ENCODE measurements at places on chromosomes 2 and 18. TPM values are rescaled to one million over a fixed set of nuclear protein-coding genes. Genes with fewer than 3 reads are reported as not detected.

GRCh38 chr18:5488844-5489243 lies 55.0 kb downstream of the EPB41L3 start:
- H3K4me1 ChIP-seq: no peaks in the 10 kb centered on the region
- no peak for DNase-seq
- no peaks in the 10 kb centered on the region for H3K36me3 ChIP-seq
- no peak overlapping the region for H3K4me3 ChIP-seq
- no peak overlapping the region for H3K27ac ChIP-seq
- no peaks in the 10 kb centered on the region for H3K27me3 ChIP-seq

DNA sequence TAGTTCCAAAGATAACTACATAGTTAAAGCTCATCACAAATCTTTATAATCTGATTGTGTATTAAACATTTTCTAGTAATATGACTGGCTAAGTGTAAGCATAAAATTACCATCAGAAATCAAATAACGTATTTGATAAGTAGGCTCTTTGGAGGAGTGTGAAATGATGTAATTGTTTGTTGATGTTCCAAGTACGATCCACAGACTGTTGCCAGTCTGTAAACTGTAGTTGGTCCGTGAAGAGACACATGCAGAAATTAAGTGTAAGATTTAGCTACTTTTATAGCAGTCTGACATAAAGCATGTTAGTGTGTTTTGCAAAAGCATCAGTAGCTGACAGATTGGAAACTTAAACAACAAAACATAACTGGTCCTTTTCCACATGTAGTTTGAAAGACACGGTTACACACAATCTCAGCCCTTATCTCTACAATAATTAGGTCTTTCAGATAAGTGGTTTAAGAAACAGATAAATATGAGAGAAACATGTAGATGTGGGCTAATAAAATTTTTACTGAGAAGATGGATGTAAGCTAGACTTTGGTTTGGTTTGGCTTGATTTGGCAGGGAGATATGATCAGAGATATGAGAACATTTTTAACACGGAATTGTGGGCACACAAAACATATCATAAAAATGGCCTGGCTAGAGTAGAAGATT lies 115.0 kb upstream of the EPB41L5 start:
- peaks cover 30% of the 10 kb centered on the region for H3K36me3 ChIP-seq
- no peaks in the 10 kb centered on the region for H3K4me1 ChIP-seq

GRCh38 chr2:86081724-86082123 lies 24.0 kb downstream of the POLR1A start:
- H3K4me3 ChIP-seq: no peak overlapping the region
- peaks cover 58% of the 10 kb centered on the region for H3K36me3 ChIP-seq
- H3K4me1 ChIP-seq: peaks cover 38% of the 10 kb centered on the region

GRCh38 chr2:232924433-232924832 lies 54.4 kb downstream of the SNORC start:
- H3K36me3 ChIP-seq: no peaks in the 10 kb centered on the region
- DNase-seq: no peak
- H3K27me3 ChIP-seq: peaks cover 40% of the 10 kb centered on the region
- H3K4me1 ChIP-seq: no peaks in the 10 kb centered on the region
- no peak overlapping the region for H3K4me3 ChIP-seq
- H3K27ac ChIP-seq: no peak overlapping the region

- no peak overlapping the region for H3K4me3 ChIP-seq
- H3K36me3 ChIP-seq: peaks cover 2% of the 10 kb centered on the region
- H3K27ac ChIP-seq: no peak overlapping the region
- peaks cover 7% of the 10 kb centered on the region for H3K27me3 ChIP-seq
These were observed 105.9 kb upstream of the TGFA start for GRCh38 chr2:70659551-70659950.

- no peak for DNase-seq
- no peak overlapping the region for H3K4me3 ChIP-seq
- peaks cover 55% of the 10 kb centered on the region for H3K36me3 ChIP-seq
- no peaks in the 10 kb centered on the region for H3K27me3 ChIP-seq
- H3K4me1 ChIP-seq: peaks cover 23% of the 10 kb centered on the region
- H3K27ac ChIP-seq: peak overlapping the region; percentile 11
These were observed 11.1 kb upstream of the KCMF1 start for GRCh38 chr2:84959566-84960506.

DNA sequence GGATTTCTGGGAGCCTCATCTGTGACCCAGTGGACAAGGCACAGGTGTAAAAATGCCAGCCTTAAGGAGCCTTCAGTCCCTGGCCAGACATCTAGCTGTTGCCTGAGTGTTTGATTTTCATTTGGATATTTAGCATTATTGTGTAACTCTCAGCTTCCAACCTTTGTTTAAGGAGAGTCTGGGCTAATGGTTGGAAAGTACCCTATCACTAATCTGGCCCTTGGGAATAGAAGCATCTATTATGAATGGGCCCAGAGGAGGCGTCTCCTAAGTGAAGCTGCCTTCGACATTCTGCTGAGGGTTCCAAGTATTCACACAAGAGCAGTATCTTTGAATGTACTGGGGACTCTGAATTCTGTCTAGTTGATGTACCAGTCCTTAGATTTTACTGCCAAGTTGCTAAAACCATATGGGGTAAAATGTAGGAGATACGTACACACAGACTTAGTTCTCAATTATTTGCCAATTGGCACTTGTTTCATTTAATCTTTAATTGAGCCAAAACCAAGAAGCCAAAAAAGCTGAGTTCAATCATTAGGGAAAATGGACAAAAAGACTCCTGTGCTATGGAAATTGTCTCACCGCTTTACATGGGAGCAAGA lies 7.2 kb upstream of the ANKRD29 start:
- H3K36me3 ChIP-seq: no peaks in the 10 kb centered on the region
- H3K4me1 ChIP-seq: peaks cover 4% of the 10 kb centered on the region
- no peak overlapping the region for H3K27ac ChIP-seq
- H3K27me3 ChIP-seq: peaks cover 36% of the 10 kb centered on the region

DNA sequence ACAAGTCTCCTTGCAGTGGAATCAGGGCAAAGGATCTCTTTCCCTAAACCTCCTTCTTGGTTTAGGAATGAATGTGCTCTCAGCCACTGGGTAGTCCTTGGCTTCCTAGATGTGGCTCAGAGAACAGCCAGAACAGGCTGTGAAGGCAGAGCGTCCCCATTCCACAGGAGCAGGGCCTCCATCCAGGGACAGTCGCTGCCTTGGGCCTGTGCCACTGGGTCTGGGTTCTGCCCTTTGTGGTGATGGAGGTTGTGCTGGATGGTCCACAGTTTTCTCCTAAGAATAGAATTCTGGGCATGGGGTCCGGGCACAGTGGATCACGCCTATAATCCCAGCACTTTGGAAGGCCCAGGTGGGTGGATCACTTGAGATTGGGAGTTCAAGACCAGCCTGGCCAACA lies 516.5 kb upstream of the RAB6C start:
- H3K4me1 ChIP-seq: no peaks in the 10 kb centered on the region
- peak; percentile 41 for DNase-seq
- H3K27ac ChIP-seq: no peak overlapping the region
- H3K36me3 ChIP-seq: no peaks in the 10 kb centered on the region
- H3K27me3 ChIP-seq: no peaks in the 10 kb centered on the region
- no peak overlapping the region for H3K4me3 ChIP-seq

DNA sequence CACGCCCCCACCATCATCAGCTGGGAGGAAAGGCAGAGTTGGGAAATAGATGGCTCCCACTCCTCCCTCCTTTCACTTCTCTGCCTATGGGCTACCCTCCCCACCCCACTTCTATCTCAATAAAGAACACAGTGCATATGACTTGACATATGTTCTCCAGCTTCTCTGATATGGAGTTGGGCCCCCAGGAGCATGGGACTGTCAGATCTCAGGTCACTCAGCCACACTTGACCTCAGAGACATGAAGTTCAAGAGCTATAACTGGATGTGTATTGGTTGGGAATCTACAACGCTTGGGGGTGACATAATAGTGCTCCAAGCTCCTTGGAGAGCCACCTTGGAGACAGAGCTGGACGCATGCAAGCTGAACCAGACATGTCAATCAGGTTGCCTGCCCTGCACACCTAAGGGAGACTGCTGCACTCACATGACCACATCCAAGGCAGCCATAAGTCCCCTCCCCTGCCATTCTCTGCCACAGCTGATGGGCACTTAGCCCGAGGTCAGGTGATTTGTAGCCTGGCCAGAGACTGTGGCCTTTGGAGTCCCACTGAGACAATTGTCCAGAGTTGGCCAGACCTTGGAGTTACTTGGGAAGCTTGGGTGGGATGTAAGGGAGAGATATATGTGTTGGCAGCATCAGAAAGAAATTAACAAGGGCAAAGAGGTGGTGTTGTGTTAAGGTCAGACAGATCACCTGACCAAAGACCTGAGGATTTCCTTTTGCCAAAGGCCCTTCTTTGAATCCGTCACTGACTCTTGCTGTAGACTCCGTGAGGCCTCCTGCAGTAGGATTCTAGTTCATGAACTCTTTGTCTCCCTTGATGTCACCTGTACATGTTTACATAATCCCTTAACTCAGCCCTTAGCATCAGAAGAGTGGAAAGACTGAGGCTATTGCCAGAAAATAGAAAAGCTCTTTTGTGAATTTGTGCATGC lies 3.7 kb downstream of the INHA start:
- peaks cover 30% of the 10 kb centered on the region for H3K27me3 ChIP-seq
- H3K4me1 ChIP-seq: no peaks in the 10 kb centered on the region
- H3K27ac ChIP-seq: no peak overlapping the region
- H3K4me3 ChIP-seq: no peak overlapping the region
- DNase-seq: no peak

- H3K27ac ChIP-seq: no peak overlapping the region
- H3K4me3 ChIP-seq: no peak overlapping the region
- no peak for DNase-seq
- no peaks in the 10 kb centered on the region for H3K36me3 ChIP-seq
- H3K27me3 ChIP-seq: peaks cover 6% of the 10 kb centered on the region
These were observed 10.2 kb upstream of the TEX261 start for GRCh38 chr2:71004857-71005256.

- no peak overlapping the region for H3K4me3 ChIP-seq
- H3K27me3 ChIP-seq: peaks cover 2% of the 10 kb centered on the region
- DNase-seq: no peak
- H3K27ac ChIP-seq: no peak overlapping the region
- peaks cover 6% of the 10 kb centered on the region for H3K4me1 ChIP-seq
These were observed 246.3 kb upstream of the NRP2 start for GRCh38 chr2:205435970-205436369.

DNA sequence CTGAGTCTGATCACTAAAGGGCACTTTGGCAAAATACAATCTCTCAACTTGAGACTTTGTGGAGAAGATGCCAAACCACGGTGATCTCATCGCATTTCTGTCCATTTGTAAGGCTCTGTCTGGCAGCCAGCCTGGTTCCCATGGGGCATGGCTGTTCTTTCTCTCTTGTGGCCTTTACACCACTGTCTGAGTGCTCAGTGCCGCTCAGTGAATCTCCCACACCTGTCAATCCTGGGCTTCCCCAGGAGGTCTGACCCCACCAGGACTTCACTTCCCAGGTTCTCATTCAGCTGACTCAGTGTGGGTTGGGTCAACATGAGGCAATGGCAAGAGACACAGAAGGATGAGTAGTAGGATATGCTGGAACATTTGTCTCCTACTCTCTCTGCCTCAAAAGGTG lies 96.8 kb upstream of the TRIB2 start:
- H3K4me3 ChIP-seq: no peak overlapping the region
- H3K27ac ChIP-seq: no peak overlapping the region
- H3K36me3 ChIP-seq: no peaks in the 10 kb centered on the region
- H3K27me3 ChIP-seq: peaks cover 3% of the 10 kb centered on the region
- H3K4me1 ChIP-seq: peaks cover 17% of the 10 kb centered on the region
- DNase-seq: no peak

- H3K4me1 ChIP-seq: no peaks in the 10 kb centered on the region
- no peaks in the 10 kb centered on the region for H3K36me3 ChIP-seq
- H3K27me3 ChIP-seq: no peaks in the 10 kb centered on the region
- H3K27ac ChIP-seq: no peak overlapping the region
- no peak overlapping the region for H3K4me3 ChIP-seq
These were observed 295.4 kb upstream of the NETO1 start for GRCh38 chr18:73163236-73163635.

DNA sequence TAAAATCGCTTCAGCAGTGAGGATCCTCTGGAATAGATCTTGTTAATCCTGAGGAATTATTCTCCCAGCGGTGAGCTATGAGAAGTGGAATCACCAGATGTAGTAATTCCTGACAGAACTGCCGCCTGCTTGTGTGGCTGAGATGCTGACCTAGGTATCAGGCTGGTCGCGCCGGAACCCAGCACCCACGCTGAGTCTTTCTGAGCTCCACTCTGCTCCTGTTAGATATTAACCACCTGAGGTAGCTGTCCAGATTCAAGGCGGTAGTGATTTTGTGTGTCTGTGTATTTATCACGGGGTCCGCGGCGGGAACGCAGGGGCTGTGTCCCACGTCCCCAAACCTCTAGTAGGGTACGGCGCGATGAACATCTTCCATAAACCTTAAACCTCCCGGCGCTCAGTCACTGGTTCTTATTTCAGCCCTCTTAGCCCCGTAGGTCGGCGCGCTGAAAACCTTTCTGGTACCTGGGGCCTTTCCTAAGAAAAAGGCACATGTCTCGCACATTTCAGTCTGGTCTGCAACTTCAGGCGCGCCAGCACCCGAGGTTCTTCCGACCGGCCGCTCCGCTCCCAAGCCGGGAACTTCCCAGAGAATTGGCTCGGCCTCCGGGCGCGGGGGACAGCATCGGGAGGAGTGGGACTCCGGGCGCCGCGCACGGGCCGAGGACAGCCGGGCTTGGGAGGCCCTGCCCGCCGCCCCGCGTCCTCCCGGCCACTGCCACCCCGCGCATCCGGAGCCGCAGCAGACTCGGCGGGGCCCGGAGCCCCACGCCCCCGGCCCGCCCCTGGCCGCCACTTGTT lies 542 bp upstream of the CNNM3 start:
- peaks cover 45% of the 10 kb centered on the region for H3K4me1 ChIP-seq
- DNase-seq: no peak
- peak overlapping the region; percentile 91 for H3K4me3 ChIP-seq

GRCh38 chr2:103145739-103146138 lies 383.9 kb downstream of the TMEM182 start:
- H3K36me3 ChIP-seq: peaks cover 3% of the 10 kb centered on the region
- no peak overlapping the region for H3K4me3 ChIP-seq
- H3K4me1 ChIP-seq: no peaks in the 10 kb centered on the region
- no peak for DNase-seq
- H3K27me3 ChIP-seq: peaks cover 5% of the 10 kb centered on the region

- no peaks in the 10 kb centered on the region for H3K27me3 ChIP-seq
- no peak overlapping the region for H3K4me3 ChIP-seq
These were observed 614.6 kb downstream of the SUCLG1 start for GRCh38 chr2:83844490-83844889.

OTOF gene
- 7.2 TPM for total RNA-seq

LIPG gene
- total RNA-seq: 0.57 TPM

DNER gene
- total RNA-seq: not detected

FAP gene
- total RNA-seq: not detected

PAX8 gene
- 0.45 TPM for total RNA-seq

SNORC gene
- 1.2 TPM for total RNA-seq

PASK gene
- total RNA-seq: 92.0 TPM

SLC9A2 gene
- total RNA-seq: not detected

KLHL14 gene
- total RNA-seq: not detected

PROKR1 gene
- total RNA-seq: not detected

All from activated CD4-positive, alpha-beta T cell treated with anti-CD3 and anti-CD28 coated beads, Interleukin-2, amount 10 ng/mL, durations not matched to agents 24 days and 14 days (primary cell).